ENCODE measurements at places on chromosomes 4 and X.
A peak's percentile ranks its signal among the peaks of the same experiment; 100 is the strongest.

- no peak for DNase-seq
Observed at GRCh38 chrX:23664496-23664895, 2.8 kb upstream of the PRDX4 start.

DNA sequence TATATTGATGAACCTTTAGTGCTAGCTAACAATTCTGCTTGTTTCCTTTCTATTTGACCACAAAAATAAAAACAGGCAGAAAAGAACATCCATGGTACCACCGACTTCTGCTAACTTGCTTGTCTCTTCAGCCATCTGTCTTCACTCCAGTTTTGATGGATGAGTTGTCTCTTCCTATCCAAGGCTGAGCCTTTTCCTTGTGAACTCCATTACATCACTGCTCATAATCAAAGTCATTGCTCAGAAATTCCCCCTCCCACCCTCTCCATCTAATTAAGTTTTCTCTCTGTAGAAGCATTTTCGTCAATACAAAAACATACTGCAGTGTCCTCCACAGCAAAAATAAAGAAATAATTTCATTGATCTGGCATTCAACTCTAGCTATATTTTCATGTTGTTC is 184.4 kb downstream of the SPCS3 start:
- no peak for DNase-seq

GRCh38 chr4:8079031-8079885 is 79.4 kb downstream of the ABLIM2 start:
- DNase-seq = no peak

DNA sequence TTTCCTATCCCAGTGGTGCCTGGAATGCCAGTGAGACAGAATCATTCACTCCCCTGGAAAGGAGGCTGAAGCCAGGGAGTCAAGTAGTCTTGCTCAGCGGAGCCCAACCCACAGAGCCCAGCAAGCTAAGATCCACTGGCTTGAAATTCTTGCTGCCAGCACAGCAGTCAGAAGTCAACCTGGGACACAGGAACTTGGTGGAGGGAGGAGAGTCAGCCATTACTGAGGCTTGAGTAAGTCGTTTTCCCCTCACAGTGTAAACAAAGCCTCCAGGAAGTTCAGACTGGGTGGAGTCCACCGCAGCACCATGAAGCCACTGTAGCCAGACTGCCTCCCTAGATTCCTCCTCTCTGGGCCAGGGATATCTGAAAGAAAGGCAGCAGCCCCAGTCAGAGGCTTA is 283.2 kb upstream of the CPEB2 start:
- no peak for DNase-seq

DNA sequence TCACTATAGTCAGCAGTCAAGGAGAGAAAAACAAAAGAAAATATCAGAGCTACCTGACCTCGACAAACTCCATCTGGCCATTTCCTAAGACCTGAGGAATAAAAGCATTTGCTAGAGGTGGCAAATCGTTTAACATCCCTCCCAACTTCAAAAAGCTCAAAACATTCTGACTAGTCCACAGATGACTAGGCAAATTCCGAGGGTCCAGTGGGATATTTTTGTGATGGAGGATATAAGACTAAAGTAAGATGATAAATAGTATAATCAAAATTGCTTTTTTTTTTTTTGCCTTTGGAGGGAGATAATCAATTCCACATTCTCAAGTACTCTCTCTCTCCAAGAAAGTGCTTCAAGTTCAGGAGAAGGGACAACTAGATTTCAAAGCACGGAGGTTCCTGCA is 119.1 kb upstream of the ETNPPL start:
- DNase-seq = no peak

GRCh38 chrX:17638731-17639130 is 98.6 kb upstream of the SCML1 start:
- no peak for DNase-seq

DNA sequence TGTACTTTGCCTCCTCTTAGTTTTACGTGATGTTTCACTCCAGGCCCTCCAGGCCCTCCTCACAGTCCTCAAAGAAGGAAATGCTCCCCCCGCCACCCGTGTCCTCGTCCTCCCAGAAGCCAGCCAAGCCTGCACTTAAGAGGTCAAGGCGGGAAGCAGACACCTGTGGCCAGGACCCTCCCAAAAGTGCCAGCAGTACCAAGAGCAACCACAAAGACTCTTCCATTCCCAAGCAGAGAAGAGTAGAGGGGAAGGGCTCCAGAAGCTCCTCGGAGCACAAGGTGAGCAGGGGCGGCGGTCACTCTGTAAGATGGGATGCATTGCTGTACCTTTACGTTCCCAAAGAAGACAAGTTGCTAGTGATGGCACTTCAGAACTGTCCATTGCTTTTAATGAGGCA is 94.4 kb downstream of the KLHL8 start:
- DNase-seq = no peak

DNA sequence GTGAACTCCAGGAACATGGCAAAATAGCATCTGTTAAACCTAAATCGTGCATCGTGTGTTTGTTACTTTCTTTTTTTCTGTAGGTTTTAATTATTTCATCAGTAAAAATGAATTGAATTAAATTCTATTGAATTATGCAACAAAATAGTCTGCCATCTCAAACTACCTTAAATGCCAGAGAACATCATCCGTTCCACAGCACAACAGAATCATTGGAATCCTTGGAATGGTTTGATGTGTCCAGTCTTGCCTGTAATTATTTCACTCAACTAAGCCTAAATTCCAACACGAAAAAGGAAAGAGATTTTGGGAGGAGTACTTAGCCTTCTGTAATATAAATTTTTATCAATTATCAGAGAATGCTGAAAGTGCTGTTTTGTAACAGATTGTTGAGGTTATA is 17.1 kb upstream of the SLC7A11 start:
- DNase-seq = no peak

- no peak for DNase-seq
Observed at GRCh38 chrX:7191681-7192110, 43.7 kb upstream of the PUDP start.

DNA sequence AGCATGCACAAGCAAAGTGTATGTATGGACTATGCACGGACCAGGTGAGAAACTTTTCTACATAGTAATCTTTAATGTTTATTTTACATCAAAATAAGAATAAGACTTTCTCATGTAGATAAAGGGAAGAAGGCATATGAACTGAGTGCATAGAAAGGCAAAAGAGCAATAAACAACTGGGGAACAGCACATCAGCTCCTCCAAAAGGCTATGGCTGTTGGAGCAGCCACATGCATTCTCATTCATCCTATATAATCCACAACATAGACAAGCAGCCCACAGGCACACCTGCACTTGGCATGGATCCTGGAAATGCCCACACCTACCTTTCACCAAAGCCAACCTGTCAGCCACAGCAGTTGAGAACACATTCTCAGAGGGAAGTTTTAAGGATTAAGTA is 586.9 kb upstream of the INTU start:
- no peak for DNase-seq

- no peak for DNase-seq
Observed at GRCh38 chrX:47145395-47146120, 537 bp downstream of the RBM10 start.

GRCh38 chrX:16472345-16472744 is 177.6 kb upstream of the S100G start:
- no peak for DNase-seq

DNA sequence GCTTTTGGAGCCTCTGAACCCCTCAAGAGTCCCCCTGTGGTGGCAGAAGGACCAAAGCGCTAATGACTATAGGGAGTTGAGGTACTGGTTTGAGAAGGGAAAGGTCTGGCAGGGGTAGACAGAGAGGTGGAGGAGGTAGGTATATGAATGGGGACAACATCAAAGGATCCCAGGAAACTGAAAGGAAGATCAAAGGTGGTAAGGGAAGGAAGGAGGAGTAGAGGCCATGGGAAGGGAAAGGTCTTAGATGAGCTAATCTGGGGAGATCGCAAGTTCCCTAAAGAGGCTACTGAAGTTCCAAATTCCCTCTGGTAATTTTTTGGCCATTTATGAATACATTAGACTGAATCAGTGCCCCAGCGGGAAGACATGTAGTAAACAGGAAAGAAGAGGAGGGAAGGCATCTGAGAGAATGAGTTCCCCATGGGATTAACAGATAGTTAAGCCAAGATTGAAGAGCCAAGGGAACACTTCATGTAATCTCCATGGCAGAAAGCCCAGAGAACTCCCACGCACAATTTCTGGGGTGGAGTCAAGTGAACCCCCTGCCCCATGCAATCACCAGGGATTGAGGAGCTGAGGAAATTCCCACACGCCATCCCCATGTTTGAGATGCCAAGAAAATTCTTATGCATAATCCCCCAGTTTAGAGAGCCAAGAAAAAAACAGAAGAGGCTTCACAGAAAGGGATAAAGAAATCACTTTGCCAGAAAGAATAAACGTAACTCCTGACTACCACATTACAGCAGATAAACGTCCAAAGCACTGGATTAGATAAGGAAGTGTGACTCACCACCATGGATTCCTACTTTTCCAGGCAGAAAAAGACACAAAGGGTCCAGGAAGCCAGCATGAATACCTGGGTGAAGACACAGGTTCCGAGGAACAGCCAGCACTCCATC is 25.8 kb downstream of the ZNF630 start:
- no peak for DNase-seq

- DNase-seq = no peak
Observed at GRCh38 chr4:75142850-75143249, 209.9 kb downstream of the PARM1 start.

- no peak for DNase-seq
Observed at GRCh38 chr4:76616526-76616925, 181.5 kb downstream of the SHROOM3 start.

DNA sequence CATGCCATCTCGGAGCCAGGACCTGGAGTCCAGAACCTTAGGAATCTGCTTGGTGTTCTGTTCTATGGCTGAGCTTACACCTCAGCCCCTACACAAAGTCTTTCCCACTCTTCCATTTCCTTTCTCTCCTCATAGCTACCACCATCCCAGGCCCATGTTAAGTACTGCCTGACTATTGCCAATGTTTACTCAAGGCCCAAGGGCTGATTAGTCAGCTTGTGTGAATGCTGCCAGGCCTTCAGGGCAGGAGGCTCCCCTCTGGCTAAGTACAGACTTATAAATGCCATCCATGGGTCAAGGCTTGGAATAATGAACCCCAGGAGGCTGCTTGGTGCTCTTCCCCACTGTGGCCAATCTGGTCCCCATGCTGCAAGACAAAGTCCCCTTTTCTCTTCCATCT is 411.6 kb upstream of the MAGEB18 start:
- no peak for DNase-seq

- DNase-seq = no peak
Observed at GRCh38 chr4:1855333-1856070, 454 bp downstream of the LETM1 start.

DNA sequence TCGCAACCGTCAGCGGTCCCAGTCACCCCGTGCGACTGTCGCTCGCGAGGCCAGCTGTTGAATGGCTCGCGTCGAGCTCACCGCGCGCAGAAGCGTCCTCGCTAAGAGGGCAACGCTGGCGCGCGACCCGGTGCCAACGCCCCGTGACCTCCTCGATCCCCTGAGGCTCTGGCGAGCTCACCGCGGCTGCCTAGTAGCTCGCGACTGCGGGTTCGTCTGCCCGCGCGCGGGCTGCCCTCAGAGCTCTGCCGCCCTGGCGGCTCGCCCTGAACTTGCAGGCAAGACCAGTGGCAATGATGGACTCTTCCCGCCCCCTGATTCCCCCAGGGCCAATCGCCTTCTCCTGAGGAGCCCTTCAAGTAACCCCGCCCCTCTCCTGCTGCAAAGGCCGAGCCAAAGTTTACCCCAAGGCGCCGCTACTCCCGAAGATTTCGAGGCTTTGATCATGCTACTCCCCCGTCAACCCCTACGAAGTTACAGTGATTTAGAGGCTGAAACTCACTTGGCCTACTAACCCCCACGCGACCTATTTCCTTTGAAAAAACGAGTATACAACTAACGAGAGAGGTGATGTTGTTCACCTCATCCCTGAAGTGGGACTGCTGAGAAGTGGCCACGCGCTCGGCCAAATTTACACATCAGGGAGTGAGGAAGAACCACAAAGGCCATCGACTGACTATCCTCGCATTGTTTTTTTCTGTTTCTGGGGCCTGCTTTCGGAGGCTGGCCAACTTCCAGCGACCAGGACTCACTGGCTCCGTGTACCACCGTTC is 37.5 kb downstream of the PGRMC1 start:
- DNase-seq = no peak

DNA sequence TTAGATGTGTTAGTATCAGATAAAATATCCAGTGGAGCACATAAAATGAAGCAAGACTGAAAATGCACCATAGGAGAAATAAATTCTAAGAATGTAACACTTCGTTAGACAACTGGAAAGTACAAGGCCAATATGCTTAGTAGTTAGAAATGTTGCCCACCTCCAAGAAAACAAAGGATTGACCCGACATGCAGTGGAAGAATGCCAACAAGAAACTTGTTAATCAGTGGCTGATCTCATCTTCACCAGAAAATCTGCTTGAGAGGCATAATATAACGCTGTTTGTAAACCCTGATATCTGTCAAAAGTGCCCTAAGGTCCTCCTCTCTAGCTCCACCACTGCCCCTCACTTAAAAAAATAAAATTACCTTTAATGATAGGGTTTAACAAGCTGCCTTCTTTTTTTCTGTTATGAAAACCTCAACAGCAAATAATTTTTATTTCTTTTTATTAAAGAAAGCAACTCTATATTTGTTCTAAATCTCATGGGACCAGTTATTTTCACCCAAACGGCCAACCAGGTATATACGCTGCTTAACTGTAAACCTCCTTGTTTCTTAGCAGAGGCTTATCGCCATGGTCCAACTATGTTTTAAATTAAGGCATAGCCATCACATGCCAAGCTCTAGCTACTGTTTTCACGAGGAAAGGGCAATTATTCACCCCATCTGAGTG is 1.8 kb downstream of the RASGEF1B start:
- DNase-seq = no peak

DNA sequence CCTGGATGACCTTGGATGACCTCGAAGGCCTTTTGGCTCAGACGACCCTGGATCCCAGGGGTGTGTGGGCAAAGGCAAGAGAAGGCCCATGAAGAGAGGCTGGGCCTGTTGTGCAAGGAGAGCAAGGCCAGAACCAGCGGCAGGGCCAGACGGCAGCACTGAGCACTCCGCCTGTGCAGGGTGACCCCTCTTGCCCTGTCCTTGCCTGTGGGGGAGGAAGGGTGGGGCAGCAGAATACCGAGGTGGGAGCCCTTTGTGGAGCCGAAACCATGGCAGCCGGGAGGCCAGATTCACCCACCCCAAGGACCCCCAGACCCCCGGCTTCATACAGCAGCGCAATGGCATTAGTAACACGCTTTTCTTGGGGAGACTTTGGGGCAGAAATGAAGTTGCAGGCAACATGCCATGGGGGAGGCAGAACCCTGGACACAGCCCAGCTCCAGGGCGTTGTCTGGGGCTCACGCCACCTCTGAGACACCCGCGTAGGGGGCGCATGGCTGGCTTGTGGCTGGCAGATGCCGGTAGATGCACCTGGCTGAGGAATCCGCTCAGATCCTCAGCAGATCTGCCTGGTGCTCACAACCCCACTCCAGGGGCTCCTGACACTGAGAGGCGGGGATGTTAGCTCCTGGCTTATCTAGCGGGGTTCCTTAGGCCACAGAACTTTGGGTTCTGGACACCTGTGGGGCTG is 114.5 kb downstream of the FAM53A start:
- DNase-seq = peak; percentile 16

GRCh38 chrX:29872831-29873230 is 342.5 kb upstream of the MAGEB2 start:
- DNase-seq = no peak

- DNase-seq = no peak
Observed at GRCh38 chr4:55754754-55755350, 64.7 kb upstream of the EXOC1L start.
